ENCODE measurements at places on chromosomes 4 and X.

GRCh38 chr4:134174271-134174670 is 27.3 kb downstream of the PABPC4L start:
- no peak for DNase-seq

- DNase-seq: no peak
These were observed 464.3 kb downstream of the TMA16 start for GRCh38 chr4:163958751-163959150.

GRCh38 chr4:48904541-48905142 is 1.9 kb downstream of the OCIAD2 start:
- DNase-seq: no peak

- peak; percentile 2 for DNase-seq
These were observed 107.5 kb downstream of the GABRG1 start for GRCh38 chr4:46016306-46016705.

DNA sequence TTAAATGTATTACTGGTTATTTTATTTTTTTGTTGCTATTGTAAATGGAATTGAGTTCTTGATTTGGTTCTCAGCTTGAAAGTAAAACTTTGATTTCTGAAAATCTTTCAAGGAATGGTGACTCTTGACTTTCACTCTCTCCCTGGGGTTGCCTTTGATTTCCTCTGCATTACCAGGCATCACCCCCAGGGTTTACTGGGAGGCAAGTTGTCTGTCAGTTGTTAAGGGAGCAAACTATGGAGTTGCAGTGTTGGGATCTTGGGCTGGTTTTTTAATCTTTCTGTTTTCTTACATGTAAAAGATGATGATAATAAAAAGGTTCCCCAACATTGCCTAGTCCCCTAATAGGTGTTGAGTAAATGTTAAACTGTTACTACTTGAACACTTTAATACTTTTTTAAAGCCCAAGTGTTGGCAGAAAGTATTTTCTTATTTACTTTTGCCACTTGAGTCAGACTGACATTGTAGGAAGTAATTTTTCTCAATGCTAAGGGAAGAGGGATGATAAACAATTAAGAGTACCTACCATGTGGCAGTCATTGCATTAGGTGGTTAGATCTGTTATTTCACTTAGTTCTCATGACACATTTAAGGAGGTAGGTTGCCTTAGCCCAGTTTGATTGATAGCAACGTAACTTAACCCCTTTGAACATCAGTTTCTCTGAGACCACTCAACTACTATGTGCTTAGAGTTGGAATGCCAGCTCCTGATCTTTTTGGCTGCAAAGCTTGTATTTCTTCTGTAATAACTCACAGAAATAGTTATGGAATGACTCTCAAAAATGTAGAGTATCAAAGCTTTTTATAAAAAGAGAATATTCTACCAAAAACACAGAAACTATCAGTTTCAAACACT is 67.1 kb downstream of the DCLK2 start:
- no peak for DNase-seq

DNA sequence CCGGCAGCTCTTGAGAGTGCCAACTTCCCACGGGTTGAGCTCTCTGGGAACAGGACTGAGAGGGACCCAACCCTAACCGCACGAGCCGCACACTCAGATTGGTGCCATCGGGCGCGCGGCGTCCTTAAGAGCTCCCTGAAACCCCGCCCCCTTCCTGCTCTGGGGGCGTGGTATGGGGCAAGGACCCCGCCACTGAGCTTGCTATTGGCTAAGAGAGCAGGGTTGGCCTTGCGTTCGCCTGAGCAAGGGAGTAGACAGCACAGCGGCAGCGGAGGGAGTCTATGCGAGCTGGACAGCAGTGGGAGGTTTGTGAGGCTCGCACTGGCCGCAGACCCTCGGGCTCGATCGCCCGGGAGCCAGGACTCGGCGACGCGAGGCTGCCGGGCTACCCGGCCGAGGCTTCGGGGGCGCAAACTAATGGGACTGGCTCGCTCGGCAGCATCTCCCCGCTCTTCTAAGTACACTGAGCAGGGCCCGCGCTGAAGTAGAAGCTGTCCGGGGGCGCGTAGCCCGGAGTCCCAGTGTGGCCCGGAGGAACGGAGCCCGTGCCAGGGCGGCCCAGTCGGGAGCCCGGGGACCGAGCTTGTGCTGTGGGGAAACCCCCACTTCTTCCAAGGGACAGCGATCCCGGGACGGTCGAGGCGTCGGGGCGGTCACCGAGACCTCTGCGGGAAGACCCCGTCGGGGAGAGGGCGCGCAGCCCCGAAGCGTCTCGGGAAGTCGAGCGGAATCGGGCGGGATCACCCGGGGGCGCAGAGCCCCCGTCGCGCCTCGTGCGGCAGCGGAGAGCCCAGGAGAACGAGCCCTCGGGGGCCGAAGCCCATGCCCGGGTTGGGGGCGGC is at the start of gene EFNB1:
EFNB1 (plus strand) TSS at position 282 of the 842 bp plus-strand sequence. CDS start 756 bp downstream, outside the sequence.
- peak; percentile 92 for DNase-seq

DNA sequence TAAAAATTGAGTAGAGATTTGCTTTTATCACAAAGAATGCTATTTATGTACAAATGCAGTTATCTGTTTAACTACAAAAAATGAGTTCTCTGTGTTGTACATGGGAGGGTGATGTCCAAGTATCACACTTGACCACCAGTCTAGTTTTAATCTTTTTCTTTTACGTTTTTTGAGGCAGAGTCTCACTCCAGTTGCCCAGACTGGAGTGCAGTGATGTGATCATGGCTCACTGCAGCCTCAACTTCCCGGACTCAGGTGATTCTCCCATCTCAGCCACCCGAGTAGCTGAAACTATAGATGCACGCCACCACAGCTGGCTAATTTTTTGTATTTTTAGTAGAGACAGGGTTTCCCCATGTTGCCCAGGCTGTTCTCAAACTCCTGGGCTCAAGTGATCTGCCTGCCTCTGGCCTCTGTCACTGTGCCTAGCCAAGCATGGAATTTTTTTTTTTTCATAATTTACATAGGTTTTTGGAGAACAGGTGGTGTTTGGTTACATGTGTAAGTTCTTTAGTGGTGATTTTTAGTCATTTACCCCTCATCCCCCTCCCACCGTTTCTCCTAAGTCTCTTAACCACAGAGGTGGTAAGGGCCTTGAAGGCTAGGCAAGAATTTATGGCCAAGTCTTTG is 47.9 kb upstream of the RPA4 start:
- DNase-seq: peak; percentile 80

DNA sequence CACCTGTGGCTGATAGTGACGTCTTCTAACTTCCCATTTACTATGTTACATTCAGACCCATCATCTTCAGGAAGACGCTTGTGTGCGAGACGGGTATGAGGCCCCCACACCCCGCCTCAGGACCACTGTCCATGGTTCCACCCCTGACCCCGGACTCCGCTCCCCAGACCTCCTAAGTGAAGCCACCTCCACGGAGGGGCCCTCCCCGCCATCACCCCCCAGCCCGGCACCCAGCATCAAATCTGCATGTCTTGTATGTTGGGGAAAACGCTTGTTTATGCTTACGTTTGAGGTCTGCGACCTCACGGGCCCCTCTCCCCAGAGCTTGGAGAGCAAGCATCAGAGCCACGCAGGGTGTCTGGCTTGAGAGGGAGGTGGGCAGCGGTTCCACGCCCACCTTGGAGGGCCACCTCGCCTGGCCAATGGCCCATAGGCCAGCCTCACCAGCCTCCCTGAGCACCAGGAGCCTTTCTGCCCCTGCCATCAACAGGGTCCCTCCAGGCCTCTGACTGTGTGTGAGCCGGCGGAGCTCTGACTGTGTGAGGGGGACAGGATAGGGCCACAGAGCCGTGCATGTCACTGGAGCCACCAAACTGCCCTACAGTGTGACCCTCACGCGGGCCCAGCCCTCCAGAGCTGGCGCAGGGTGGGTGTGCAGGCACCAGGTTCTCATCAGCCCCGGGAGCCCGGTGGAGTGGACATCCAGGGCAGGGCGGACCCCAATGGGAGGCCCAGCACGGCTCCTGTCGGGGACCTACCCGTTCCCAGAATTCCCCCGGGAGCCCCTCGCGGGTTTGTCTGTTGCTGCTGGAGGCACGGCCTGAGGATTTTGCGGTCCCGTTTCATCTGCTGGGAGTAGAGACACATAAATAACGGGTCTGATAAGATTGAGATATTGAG is 88.4 kb upstream of the NKX1-1 start:
- DNase-seq: no peak

DNA sequence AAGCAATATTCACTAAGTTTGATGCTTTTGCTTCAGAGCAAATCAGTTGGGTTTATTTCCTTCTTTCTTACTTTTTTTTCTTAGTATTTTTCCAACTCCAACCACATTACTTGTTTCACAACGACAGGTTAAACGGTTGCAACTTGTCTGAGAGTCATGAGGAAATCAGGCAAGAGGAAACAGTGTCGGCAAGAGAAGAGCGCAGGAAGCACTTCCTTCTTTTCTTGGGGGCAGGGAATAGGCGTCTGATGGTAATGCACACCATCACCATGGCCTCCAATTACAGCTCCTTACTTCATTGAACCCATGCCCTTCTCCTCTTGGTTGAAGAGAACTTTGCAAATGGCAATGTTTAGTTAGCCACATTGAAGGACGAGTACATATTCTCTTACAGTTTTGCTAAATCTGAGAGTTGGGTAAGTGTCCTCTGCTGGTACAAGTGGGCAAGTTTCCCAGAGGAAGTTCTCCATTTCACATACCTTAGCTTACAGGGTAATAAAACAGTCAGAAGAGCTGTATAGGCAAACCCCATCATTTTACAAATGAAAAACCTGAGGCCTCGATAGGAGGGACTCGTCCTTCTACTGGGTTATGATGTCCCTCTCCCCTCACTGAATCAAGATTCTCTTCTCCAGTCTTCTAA is 8.3 kb upstream of the CXCL8 start:
- no peak for DNase-seq

GRCh38 chr4:57639561-57640382 is 529.6 kb upstream of the IGFBP7 start:
- DNase-seq: no peak

GRCh38 chrX:53438832-53439230 is 4.7 kb upstream of the HSD17B10 start:
- DNase-seq: no peak

DNA sequence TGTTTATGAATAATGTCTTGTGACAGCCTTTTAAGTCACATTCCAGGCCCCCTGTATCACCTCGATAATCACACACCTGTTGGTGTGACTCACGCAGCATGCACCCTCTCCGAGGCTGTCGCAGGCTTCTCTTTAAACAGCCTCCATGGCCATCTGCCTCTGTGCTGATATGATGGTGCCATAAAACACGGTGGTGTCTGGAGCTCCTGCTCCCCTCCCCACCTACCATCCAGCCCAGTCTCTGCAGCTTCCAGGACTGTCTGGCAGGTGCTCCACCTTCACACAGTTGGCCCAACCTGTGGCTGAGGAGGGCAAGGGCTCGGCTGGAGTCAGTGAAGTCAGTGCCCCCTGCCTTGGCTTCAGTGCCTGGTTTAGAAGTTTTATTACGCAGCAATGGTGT is 173.8 kb upstream of the RPL34 start:
- DNase-seq: no peak

DNA sequence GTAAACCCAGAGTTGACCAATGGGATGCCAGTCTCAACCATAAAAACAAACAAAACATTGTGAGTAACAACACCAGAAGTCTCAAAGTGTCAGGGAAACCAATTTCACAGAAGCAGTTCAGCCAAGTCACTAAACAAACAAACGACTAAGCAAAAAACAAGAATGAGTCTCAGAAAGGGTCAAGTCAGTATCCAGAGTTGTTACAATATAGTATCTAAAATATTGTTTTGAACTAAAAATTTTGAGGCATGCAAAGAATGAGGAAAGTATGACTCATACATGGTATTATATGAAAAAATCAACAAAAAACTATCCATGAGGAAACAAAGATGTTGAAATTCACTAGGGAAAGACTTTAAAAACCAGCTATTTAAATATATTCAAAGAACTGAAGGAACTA is 70.6 kb downstream of the AR start:
- no peak for DNase-seq

GRCh38 chrX:46693149-46693548 is 65.8 kb downstream of the SLC9A7 start:
- peak; percentile 45 for DNase-seq

All from NAMALWA (cell line).